Smooth muscle cell of bladder (primary cell): ENCODE measurements at places on chromosomes 12 and 14. TPM values are rescaled to one million over a fixed set of nuclear protein-coding genes. Genes with fewer than 3 reads are reported as not detected.

KRT71 gene
- total RNA-seq, result not detected in 2 replicates

PARP11 gene
- 3.7 and 4.0 TPM in 2 replicates for total RNA-seq

LBHD2 gene
- total RNA-seq, result not detected in 2 replicates

SVOP gene
- not detected in 2 replicates for total RNA-seq

RFLNA gene
- total RNA-seq, result 0.18 and 0.28 TPM in 2 replicates

TAS2R9 gene
- not detected in 2 replicates for total RNA-seq

ANKS1B gene
- total RNA-seq, result 0.37 and 0.43 TPM in 2 replicates

FAM181A gene
- total RNA-seq, result not detected in 2 replicates

GLIPR1L1 gene
- total RNA-seq, result not detected in 2 replicates

GPD1 gene
- total RNA-seq, result not detected in 2 replicates

FOXA1 gene
- 0.09 TPM in 1 of 2 replicates, not detected in the other for total RNA-seq

ANKRD33 gene
- 0.09 TPM in 1 of 2 replicates, not detected in the other for total RNA-seq

MUCL1 gene
- not detected in 2 replicates for total RNA-seq

EPS8 gene
- total RNA-seq, result 87.8 and 93.8 TPM in 2 replicates

DYRK4 gene
- 71.7 and 85.3 TPM in 2 replicates for total RNA-seq

BCL11B gene
- total RNA-seq, result under 0.01 TPM in 1 of 2 replicates, not detected in the other

EVL gene
- total RNA-seq, result 13.5 and 19.7 TPM in 2 replicates

CSRP2 gene
- 25.5 and 46.4 TPM in 2 replicates for total RNA-seq

BDKRB2 gene
- 38.6 and 68.3 TPM in 2 replicates for total RNA-seq

NFKBIA gene
- 123 and 138 TPM in 2 replicates for total RNA-seq

CCDC175 gene
- not detected in 2 replicates for total RNA-seq

SLC38A4 gene
- 1.1 and 4.2 TPM in 2 replicates for total RNA-seq

PSMC1 gene
- total RNA-seq, result 114 and 148 TPM in 2 replicates

TAC3 gene
- not detected in 2 replicates for total RNA-seq

RPGRIP1 gene
- total RNA-seq, result not detected in 2 replicates

TAS2R8 gene
- not detected in 2 replicates for total RNA-seq
